ENCODE measurements at places on chromosomes 6 and 20.

DNA sequence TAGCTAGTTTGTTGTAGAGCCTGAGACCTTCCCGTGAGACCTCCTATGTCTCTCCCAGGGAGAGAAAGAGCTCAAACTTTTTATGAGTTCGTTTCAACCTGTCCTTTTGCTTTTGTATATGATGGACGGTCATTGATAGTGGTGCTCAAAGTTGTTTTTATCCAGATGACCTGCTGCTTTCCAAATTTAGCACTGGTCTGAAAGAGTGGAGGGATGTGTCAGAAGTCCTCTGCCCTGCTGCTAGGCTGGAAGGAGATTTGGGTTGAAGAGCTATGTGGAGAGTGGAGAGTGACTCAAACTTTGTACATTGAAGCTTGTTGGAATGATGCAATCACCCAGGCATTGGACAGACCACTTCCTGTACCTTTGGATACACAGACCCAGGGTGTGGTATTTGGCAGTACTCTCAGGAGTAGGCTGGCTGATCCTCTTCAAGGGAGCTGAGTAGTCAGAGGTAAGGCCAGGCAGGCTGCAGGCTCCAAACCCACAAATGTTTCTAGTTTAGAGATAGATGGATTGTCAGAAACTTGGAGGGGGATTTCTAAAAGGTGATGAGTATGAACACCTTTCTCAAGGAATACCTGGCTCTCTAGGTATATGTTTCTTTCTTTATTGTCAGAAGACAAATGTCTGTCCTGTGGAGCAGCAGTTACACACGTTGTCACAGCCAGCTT lies 49.4 kb upstream of the RREB1 start:
- DNase-seq = peak; percentile 73

DNA sequence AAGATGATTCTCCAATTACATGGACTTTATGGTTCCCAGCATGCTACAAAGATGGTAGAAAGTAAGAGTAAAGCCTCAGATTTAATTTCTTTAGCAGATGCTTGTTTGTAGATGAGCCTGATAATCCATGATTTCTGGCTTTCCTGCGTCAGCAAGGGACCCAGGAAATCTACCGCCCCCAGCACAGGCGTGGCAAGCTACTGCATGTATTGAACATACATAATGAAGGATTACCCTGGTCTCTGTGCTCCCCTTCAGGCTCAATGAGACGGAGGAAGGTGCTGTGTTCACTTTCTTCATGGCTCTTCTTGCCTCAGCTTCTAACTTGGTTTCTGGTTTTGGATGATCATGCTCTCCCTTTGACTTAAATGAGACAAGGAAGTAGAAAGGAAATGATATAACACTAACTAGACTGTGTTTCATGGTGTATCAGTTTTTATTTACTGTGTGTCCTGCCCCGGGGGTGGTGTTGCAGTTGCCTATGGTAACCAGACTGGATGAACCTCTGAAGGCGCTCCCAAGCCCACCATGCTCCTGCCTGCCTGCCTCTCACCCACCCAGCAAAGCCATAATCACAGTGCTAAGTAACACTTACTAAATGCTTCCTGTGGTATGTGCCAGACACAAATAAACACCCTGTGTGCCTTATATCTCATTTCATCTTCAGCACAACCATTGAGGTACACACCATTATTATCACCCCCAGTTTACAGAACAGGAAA lies 17.9 kb downstream of the GCM1 start:
- no peak for DNase-seq

DNA sequence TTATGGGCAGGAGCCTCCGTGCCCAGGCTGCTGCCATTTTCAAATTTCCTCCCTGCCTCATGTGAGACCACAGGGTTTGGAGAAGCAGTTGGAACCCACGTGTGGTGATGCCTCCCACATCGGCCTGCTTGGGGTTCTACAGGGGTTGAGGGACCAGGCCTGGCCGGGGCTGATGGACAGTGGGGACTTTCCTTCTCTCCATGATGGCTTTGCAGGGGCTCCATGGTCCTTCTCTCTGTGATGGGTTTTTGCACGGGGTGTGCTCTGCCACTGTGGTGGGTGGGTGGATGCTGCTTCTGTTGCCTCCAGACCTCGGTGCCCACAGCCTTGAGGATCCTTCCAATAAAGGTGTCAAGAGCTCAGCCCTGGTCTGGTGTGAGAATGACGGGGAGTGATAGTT lies 54.4 kb downstream of the ADNP start:
- DNase-seq = no peak

- no peak for DNase-seq
These were observed 251.0 kb downstream of the UST start for GRCh38 chr6:148997865-148998264.

DNA sequence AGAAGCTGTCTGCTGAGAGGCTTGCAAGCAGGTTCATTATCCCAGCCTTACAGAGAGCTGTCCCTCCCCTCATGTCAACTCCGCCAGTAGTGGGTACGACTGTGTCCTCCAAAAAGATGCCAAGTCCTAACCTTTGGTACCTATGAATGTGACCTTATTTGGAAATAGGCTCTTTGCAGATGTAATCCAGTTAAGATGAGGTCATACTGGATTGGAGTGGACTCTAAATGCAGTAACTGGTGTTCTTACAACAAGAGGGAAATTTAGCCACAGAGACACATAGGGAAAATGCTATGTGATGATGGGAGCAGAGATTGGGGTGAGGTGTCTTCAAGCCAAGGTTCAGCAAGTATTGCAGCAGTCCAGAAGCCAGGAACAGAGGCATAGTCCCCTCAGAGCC lies 90.8 kb upstream of the FOXP4 start:
- no peak for DNase-seq

Data from Caco-2 (cell line).